Smooth muscle cell of the umbilical artery (primary cell): ENCODE measurements at places on chromosomes 6 and 20. TPM values are rescaled to one million over a fixed set of nuclear protein-coding genes. Genes with fewer than 3 reads are reported as not detected.

Gene LST1
- not detected in 2 replicates for total RNA-seq

Gene REM1
- not detected in 2 replicates for total RNA-seq

Gene FOXC1
- 0.30 and 2.0 TPM in 2 replicates for total RNA-seq

Gene CHRNA4
- total RNA-seq: not detected in 2 replicates

Gene CPNE5
- total RNA-seq: 0.18 and 0.30 TPM in 2 replicates

Gene RTN4IP1
- 4.8 and 6.2 TPM in 2 replicates for total RNA-seq

Gene SAMD3
- 24.1 and 36.4 TPM in 2 replicates for total RNA-seq

Gene OPRM1
- not detected in 2 replicates for total RNA-seq

Gene ANKS1A
- 9.5 and 15.7 TPM in 2 replicates for total RNA-seq

Gene CNPY3
- 58.5 and 60.9 TPM in 2 replicates for total RNA-seq

Gene PNPLA1
- 0.05 TPM in 1 of 2 replicates, not detected in the other for total RNA-seq

Gene SRSF6
- total RNA-seq: 35.0 and 61.0 TPM in 2 replicates

Gene GMEB2
- total RNA-seq: 8.9 and 13.6 TPM in 2 replicates

Gene CYP24A1
- total RNA-seq: 0.32 TPM in 1 of 2 replicates, not detected in the other

Gene ACTR5
- total RNA-seq: 5.0 and 7.0 TPM in 2 replicates
